Hippocampal formation (tissue), 2 donors: ENCODE measurements at places on chromosomes 16 and 17.

- no peak for DNase-seq
Measured at GRCh38 chr16:23248261-23249194, 53.6 kb upstream of the SCNN1B start.

- DNase-seq = no peak
Measured at GRCh38 chr17:44144966-44145739, 3.4 kb downstream of the HROB start.

GRCh38 chr16:16120382-16121184 is 102.7 kb downstream of the ABCC6 start:
- DNase-seq = peak; percentile 34

DNA sequence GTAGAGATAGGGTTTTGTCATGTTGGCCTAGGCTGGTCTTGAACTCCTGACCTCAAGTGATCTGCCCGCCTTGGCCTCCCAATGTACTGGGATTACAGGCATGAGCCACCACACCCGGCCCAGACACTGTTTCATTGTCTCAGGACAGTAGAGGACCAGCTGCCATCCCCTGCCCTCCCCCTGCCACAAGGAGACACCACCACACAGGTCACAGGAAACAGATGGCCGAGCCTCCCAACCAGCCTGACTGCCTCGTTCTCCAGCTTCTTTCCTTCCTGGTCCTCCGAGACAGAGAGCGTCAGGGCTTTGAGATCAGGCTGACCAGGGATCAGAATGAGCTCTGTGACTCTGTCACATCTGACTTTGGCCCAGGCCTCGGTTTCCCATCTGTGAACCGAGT is 20.8 kb upstream of the RNPS1 start:
- DNase-seq = no peak

- peak; percentile 6 for DNase-seq
Measured at GRCh38 chr17:28295677-28296578, 23.1 kb upstream of the TMEM97 start.
